IMR-90 (cell line): ENCODE measurements at places on chromosomes 1 and 21.
A peak's percentile ranks its signal among the peaks of the same experiment; 100 is the strongest.

GRCh38 chr21:37249112-37249904 is 17.8 kb downstream of the VPS26C start:
- no peak for DNase-seq

- DNase-seq = no peak
Observed at GRCh38 chr1:63622849-63623566, 29.8 kb downstream of the PGM1 start.

GRCh38 chr1:99264201-99265021 is at the start of gene PLPPR4:
Gene PLPPR4 (plus strand): TSS chr1:99264492. CDS start chr1:99264594, 102 bp downstream.
- DNase-seq = peak; percentile 43

GRCh38 chr1:93419344-93419743 is 28.6 kb upstream of the FNBP1L start:
- no peak for DNase-seq

DNA sequence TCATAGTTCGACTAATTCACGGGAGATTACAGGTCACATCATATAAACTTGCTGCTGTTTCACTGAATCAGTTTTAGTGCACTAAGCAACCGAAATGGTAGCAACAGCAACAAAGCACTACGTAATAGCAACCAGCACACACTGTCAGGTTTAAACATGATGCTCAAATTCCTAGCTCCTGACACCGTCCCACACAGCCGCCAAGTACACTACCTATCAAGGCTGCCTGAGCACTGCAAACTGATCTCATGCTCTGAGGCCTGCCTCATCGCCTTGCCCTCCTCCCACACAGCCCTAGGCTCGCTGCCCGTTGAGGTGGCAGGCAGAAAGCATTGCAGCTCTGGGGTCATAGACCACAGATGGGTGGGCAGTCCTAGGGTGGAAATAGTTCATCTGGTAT is 12.4 kb downstream of the LAMC2 start:
- DNase-seq = peak; percentile 98

DNA sequence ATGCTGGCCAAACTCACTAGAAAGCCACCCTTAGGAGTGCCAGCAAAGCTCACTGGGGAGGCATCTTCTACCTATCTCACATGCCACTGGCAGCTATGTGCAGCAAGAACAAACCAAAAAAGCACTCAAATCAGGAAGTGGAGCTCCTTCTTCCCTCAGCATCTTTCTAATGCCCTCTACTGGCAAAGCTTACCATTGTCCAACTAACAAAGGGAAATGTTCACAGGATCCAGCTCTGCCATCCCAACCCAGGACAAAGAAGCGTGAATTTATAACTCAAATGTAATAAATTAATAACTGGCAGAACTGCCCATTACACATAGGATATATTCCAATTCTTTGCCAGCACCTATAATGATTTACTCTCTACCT is 38.9 kb downstream of the LEPR start:
- DNase-seq = peak; percentile 22

GRCh38 chr1:234530672-234531071 is 51.7 kb upstream of the TARBP1 start:
- no peak for DNase-seq

- peak; percentile 38 for DNase-seq
Observed at GRCh38 chr1:31397360-31398095, 15.5 kb upstream of the SERINC2 start.

GRCh38 chr1:164624400-164624799 is 65.4 kb downstream of the PBX1 start:
- no peak for DNase-seq

DNA sequence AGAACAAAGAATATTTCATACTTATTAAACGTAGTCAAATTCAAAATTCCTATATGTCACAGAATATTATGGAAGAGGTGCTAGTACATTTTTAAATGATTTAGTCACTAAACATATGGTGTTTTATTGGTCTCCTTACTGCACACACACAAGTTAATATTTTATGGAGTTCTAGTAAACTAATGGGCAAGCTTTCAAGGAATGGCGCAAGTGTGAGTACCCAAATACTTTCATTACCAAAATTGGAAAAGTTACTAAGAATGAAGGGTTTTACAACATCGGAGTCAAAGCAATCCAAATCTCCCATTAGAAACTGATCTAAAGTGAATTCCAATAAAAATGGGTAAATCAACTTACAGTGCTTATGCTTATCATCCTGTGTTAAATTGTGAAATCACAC is 921.9 kb downstream of the ADGRL2 start:
- no peak for DNase-seq

- no peak for DNase-seq
Observed at GRCh38 chr1:69230208-69230607, 337.5 kb upstream of the LRRC7 start.

DNA sequence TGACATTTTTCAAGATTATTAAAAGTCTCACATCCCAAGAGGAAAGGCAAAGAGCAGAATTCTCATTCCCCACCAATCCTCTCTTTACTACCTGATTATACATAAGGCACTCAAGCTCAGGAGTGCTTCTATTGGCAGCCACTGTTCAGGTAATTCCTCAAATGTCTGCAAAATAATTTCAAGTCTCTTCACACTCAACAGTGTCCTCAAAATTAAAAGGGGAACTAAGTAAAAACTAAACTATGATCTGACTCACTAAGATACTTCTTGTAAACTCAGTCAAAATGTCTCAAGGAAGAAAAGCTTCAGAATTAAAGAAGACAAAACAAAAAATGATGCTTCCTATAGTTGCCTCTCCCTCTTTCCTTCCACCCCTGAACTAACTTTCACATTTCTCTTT is 135.6 kb downstream of the GPATCH2 start:
- DNase-seq = no peak

DNA sequence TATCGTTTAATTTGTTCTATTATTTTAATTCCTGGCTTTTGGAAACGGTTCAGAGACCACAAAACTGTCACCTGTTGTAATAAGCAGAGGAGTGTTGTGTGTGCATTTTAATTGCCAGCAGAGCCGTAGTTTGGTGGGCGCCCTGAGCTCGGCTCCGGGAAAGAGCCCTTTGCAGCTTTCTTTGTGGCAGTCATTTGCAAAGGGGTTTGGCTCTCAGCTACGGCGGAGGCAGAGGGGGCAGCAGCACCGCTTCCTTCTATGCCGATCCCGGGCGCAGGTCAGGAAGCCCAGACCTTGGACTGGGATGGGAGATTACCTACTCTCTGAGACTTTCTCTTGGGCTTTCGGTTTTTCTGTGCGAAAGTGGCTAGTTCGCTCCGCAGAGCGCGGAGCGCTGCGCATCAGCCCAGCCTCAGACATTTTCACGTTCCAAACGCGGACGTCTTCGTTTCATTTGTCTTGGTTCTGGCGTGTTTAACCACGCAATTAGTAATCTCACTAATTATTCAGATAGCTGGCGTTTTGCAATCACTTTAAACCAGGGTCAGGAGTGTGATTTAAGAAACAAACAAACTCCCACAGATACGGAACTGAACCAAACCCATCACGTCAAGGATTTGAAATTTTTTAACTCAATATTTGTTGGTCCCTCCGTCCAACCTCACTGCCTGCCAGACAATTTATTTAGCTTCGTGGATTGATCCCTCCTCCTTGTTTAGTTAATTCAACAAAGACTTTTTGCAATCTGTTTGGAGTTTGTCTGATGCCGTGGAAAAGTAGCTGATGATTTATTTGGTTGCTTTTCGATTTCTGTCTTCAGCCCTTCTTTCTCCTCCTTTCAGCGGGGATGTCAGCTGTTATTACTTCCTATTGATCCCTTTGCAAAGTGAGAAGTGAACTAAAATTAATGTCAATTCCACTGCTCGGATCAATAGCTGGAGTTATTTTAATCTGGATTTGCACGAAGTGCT is 3.9 kb downstream of the RNF220 start:
- no peak for DNase-seq

DNA sequence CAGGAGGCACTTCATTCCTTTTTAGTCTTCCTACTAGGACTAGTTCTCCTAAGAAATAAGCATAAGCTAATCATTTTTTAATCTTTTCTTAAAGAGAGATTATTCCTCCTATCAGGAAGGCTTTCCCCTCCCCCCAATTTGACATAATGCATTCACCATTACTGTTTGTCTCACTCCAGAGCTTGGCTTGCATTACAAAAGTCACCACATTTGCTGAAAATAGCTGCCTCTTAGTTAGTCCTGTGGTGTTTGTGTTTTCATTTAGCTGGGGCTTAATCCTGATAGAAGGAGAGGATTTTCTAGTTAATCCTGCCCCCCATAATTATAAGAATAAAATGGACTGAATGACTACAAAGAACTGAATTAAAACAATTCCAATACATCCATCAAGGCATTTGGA is 307.1 kb upstream of the RRP15 start:
- no peak for DNase-seq

- DNase-seq = no peak
Observed at GRCh38 chr1:84632137-84632536, 57.9 kb upstream of the CTBS start.

- DNase-seq = peak; percentile 48
Observed at GRCh38 chr1:28370239-28371009, 884 bp downstream of the PHACTR4 start.

DNA sequence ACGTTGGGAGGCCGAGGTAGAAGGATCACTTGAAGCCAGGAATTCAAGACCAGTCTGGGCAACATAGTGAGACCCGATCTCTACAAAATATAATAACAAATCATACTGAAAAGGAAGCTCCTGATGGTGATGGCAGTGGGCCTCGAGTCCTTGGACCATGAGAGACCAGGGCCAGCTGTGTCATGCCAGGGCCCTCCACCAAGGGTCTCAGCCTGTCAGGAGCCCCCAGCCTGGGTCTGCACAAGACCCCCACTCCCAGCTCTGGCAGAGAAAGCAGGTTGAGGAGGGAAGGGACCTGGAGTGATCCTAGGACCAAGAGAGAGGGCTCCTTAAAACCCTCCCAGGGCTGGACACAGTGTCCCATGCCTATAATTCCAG is 6.7 kb upstream of the CTRC start:
- DNase-seq = no peak

- peak; percentile 28 for DNase-seq
Observed at GRCh38 chr1:184890539-184890973, 83.8 kb downstream of the NIBAN1 start.

DNA sequence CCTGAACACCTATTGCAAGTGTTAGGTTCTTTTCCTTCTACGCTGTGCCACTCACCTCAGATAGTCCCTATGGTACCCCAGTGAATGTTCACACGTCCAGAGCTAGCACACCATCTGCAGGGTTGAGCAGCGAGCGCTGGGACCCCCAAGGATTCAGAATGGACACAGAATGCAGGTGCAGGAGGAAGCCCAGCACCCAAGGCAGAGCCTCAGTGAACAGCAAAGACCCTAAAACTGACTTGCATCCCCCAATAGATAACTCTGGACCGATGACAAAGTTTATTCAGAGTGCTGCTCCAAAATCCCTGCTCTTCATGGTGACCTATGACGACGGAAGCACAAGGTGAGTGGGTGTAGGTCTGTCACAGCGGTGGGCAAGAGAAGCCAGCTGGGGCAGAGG is 15.1 kb upstream of the MX2 start:
- no peak for DNase-seq

DNA sequence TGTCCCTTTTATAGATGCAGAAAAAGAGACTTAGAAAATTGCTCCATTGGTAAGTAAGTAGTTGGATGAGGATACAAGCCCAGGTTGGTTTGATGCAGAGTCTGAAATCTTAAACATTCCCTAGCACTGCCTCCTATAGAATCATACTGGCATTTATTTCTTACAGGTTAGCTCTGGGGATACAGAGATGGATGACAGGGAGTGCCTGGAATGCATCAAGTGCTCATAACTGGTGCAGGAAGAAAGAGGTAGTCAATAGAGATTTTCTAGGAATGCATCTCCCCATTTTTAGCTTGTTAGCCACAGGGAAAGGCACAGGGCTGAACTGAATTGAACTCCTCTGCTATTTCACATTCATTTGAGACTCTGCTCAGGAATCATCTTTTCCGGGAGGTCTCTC is 269.0 kb upstream of the USP24 start:
- peak; percentile 19 for DNase-seq

DNA sequence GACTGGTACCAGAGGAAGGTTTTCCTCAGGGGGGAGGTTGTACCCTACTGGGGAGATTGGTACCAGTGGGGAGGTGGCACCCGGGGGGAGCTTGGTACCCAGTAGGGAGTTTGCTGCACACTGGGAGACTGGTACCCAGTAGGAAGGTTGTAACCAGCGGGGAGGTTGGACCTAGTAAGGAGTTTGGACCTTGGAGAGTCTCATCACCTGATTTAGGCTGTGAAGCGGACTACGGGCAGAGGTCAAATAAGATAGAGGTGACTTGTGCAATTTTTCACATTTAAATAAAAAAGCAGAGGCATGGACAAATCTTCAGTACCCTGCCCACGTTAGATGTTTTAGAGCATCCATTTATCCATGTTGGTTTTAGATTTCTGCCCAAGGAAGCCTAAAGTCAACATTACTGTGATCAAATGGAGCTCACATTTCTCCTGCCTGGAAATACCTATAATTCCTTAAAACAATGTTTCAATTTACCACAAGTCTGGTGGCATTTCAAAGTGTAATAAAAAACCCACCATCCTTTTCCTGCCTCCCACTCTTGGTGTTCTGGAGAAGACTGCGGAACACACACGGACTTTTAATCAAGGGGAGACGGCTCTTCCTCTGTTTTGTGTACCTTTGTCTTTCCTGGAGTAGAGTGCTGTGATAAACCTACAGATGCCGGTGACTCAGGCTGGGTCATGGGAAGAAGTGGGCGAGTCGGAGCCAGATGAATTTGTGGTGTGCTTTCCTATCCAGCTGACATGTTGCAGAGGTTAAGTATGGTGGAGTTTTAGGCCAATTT is 36.2 kb upstream of the MRPS6 start:
- peak; percentile 75 for DNase-seq

DNA sequence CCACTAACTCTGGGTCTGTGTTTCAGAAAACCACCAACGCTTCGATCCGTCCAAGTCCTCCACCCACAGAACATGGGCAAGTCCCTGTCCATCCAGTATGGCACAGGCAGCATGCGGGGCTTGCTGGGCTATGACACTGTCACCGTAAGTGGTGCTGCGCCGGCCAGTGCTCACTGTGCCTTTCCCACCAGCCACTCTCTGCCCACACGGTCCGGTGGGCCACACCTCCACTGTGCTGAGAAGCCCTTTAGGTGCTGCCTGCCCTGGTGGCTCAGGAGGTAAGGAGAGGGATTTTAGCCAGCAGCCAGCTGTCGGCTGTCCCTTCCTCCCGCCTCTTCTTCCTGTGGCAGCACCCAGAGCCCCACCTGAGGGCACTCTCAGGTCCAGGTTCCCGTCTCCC is 33.9 kb downstream of the PROK1 start:
- DNase-seq = no peak

GRCh38 chr21:39720126-39720778 is 24.7 kb upstream of the IGSF5 start:
- no peak for DNase-seq

GRCh38 chr1:89737985-89738510 is 82.8 kb upstream of the LRRC8D start:
- DNase-seq = peak; percentile 46

GRCh38 chr1:112059679-112060078 is 70.2 kb upstream of the KCND3 start:
- DNase-seq = no peak

DNA sequence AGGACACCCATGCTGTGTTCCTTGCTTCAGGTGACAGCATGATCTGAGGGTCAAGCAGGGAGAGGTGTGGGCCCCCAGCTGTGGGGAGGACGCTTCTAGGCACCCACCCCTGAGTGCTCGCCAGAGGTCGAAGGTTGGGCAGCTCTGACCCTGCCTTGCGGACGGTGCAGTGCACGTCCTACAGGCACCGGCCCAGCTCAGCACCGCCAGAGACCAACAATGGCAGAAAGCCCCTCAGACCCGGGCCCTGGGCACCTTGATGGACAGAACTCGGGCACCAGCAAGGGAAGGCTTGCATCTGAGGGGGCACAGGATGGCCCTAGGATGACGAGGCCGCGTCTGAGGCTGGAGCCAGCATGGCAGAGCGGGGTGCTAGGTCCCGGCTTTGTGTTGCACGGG is 24.7 kb downstream of the NADK start:
- no peak for DNase-seq

- no peak for DNase-seq
Observed at GRCh38 chr1:22206551-22207125, 63.7 kb upstream of the WNT4 start.
